ENCODE measurements at places on chromosomes 11 and 22. TPM values are rescaled to one million over a fixed set of nuclear protein-coding genes. Genes with fewer than 3 reads are reported as not detected.

GRCh38 chr22:17047656-17048055, 37.1 kb upstream of the IL17RA start:
- H3K27ac ChIP-seq: no peak overlapping the region
- H3K4me1 ChIP-seq: no peaks in the 10 kb centered on the region
- no peaks in the 10 kb centered on the region for H3K27me3 ChIP-seq
- no peaks in the 10 kb centered on the region for H3K36me3 ChIP-seq
- no peak overlapping the region for H3K4me3 ChIP-seq
- DNase-seq: no peak

- no peak for DNase-seq
- H3K36me3 ChIP-seq: peaks cover 29% of the 10 kb centered on the region
- peak overlapping the region; percentile 99 for H3K27ac ChIP-seq
- H3K27me3 ChIP-seq: no peaks in the 10 kb centered on the region
- peaks cover 62% of the 10 kb centered on the region for H3K4me1 ChIP-seq
Observed at GRCh38 chr11:128467041-128467440, 120.3 kb downstream of the ETS1 start.

Gene ESAM
- 22.0 TPM for total RNA-seq

DNA sequence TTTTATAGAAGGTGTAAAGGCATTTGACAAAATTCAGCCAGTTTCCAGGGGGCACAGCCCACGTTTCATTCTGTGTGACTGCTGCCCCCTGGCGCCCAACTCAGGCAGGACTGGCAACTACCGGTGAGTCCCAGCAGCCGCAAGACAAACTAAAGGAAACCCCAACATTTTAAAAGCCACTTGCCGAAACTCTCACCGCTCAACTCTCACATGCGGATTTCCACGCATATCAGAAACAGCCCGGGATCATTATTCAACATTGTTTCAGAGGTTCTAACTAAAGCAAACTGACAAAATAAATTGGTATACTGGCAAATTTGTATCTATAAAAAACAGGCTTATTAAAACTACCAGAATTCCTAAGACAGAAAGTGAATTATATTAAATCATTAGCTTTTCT, 48.2 kb downstream of the MORC2 start:
- H3K4me3 ChIP-seq: no peak overlapping the region
- DNase-seq: peak; percentile 12
- H3K36me3 ChIP-seq: peaks cover 8% of the 10 kb centered on the region
- H3K4me1 ChIP-seq: peaks cover 2% of the 10 kb centered on the region
- no peaks in the 10 kb centered on the region for H3K27me3 ChIP-seq

Gene PGR
- total RNA-seq: 0.18 TPM

- no peaks in the 10 kb centered on the region for H3K36me3 ChIP-seq
- H3K4me1 ChIP-seq: no peaks in the 10 kb centered on the region
- H3K4me3 ChIP-seq: no peak overlapping the region
- no peak for DNase-seq
Observed at GRCh38 chr22:23410411-23410810, 169.7 kb downstream of the IGLL1 start.
